ENCODE measurements at places on chromosomes 2 and 18.

DNA sequence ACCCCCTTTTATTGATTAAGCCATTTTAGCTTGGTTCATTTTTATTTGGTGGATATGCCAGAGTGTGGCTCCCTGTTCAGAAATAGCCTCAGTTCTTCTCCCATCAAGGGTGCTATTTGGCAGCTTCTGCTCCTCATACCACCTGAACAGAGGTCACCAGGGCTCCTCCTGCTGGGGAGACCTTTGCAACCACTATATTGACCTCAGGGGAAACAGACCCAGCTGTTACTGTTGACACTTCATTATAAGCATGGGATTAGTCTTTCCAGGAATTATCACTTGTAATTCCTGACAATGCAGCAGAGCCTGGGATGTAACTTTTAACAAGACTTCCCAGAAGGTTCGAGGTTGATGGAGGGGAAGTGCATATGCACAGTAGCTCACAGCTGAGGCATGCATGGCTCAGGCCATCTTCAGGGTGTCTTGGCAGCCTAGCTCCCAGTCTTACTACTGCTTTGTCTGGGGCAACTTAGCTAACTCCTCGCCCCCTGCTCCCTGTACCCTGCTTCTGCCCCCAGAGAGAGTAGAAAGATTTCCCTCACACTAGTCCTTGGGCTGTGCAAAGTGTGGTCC is 239.4 kb upstream of the SPRED2 start:
- no peak for DNase-seq

GRCh38 chr18:3761266-3761665 is 311.3 kb downstream of the TGIF1 start:
- DNase-seq, result no peak

GRCh38 chr2:235411905-235412485 is 81.8 kb upstream of the AGAP1 start:
- no peak for DNase-seq

GRCh38 chr18:50057009-50057408 is 137.9 kb downstream of the MYO5B start:
- DNase-seq, result no peak

- no peak for DNase-seq
These were observed 22.1 kb upstream of the CNOT11 start for GRCh38 chr2:101230541-101231001.

GRCh38 chr2:186573531-186573930 is 16.3 kb upstream of the ITGAV start:
- DNase-seq, result no peak

DNA sequence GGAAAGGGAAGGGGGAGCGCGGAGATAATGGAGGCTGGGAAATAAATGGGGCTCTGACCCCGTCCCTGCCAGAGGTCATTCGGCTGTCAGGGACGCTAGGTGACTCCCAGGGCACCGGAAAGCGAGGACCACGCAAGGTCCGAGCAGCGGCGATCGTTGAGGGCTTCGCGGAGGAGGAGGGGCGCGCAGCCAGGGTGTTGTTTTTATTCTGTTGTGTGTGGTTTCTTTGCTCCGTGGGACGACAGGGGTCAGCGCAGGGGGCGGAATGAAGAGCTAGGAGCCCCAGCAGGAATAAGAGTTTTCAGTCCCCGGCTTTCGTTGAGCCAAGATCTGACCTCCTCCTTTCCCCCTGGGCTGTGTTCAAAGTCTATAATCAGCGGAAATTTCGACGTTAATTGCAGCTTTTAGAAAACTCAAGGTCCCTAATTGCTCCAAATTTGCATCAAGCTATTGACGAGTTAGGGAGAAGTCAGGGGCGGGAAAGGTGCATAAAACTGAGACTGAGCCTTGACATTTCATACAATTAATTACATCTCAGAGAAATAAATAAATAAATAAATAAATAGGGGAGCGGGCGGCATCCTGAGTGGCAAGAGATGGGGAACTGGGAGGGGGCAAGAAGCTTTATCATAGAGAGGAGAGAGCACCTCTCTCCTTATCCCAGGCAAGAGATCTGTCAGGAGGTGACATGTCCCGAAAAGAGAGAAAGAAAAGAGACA is 2.2 kb downstream of the GAD1 start:
- no peak for DNase-seq

DNA sequence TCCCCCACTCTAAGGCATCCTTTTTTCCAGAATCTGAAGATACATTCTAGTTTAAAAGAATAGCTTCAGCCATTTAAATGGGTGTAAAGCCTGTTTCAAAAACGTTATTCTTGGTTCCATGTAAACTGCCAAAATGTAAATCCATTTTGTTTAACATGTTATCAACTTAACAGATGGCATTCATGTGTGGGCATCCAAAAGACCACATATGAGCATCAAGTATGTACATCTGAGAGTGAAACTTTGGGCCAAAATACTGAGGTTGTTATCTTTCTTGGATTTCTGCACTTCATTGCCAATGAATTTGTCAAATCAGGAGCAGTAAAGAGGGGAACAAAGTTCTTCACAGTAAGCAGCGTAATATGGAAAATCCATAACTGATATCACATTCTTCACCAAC is 395.4 kb downstream of the ZNF804A start:
- no peak for DNase-seq

DNA sequence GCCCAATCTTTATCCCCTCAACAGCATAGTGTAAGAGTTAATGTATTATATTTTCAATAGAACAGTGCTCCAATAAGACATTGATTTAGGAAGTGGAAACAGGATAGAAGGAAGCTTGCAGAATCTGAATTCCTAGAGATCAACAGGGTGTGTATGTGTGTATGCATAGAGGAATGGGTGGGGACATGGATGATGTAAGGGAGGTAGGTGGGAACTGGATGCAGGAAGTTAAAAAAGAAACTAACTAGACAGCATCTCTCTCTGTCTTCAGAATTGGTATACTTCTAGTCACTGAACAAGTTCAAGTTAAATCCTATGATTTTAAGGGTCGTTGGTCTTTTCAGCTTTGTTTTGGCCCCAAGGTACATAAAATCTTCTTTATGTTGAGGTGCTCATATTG is 196.6 kb downstream of the PMAIP1 start:
- DNase-seq, result no peak

DNA sequence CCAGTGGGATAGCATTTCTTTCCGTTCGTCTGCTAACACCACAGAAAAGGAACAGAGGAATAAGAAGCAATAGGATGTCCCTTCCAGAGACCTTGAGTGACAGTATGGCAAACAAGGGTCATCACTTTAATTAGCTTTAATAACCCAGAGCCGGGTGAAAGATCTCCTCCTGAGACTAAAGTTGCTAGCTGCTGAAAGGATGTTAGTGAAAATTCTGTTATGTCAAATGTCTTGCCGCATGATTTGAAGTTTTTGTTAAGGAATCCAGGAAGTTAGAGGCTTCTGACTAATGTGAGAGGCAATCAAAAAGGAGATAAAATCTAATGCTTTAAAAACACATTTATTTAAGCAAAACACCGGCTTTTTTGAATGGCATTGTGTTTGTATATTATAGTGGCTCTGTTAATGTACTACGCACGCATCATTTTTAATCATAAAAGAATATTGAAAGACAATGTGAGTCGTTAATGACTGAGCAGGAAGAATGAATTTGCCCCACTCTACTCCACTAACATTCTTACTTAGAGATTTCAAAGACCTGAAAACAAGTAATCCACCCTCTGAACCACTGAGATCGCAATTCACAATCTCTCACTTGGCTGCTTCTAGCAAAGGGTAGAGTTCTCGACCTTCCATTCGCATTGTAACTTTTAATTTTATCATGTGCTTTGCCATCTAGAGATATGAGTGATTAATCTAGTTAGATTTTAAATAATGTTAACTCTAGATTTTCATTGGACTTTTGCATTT is 536.6 kb downstream of the LRRTM4 start:
- no peak for DNase-seq

DNA sequence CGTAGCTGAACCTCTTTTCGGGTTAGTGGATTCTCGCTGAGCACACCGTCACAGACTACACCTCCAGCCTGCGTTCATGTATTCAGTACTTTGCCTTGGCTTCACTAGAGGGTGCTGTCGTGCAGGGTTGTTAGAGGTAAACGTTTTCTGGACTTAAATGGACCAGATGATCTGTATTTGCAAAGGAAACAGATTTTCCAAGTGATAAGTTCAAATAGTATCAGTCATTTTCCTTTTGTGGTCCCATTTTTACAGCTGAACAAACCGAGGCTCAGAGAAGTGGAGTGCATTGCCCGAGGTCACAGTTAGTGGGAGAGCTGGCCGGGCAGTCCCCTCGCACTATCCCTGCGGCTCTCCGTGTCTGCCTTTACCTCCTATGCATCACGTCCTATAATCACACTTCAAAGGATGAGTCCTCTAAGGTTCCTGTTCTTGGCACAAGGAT is 125.9 kb downstream of the MAP4K4 start:
- no peak for DNase-seq

- no peak for DNase-seq
These were observed 78.3 kb downstream of the KCMF1 start for GRCh38 chr2:85049236-85049635.

DNA sequence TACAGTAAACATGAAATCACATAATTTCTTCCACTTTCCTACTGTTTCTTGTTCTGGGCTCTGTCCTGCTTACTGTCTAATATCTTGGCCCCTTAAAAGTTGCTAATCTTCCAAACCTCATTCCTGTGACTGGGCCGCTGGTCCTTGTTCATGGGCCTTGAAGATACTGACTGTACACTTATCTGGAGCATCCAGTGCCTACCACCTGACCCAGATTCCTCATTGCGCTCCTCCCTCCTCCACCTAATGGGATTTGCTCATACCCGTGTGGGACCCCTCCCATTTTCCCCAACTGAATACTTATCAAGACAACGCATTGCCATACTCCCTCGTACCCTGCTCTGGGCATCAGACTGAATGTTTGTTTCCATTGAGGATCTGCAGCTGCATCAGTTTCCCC is 6.1 kb upstream of the IL37 start:
- no peak for DNase-seq

DNA sequence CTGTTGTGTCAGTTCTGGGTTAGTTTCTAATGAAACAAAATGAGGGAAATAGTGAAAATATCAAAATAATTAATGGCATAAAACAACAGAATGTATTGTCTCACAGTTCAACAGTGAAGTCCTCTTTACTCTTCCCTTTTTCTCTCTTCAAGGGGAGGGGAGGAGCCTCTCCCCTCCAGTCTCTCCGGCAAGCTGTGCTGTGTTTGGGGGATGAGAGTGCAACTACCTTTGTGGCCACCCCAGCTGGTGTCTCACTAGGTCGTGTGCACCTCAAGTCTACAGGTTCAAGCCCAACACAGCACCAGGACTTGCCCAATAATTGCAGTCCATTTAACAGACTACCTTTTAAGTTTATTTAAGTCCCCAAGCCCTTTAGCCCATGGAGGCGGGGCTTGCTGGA is 271.7 kb upstream of the DOK6 start:
- DNase-seq, result no peak

DNA sequence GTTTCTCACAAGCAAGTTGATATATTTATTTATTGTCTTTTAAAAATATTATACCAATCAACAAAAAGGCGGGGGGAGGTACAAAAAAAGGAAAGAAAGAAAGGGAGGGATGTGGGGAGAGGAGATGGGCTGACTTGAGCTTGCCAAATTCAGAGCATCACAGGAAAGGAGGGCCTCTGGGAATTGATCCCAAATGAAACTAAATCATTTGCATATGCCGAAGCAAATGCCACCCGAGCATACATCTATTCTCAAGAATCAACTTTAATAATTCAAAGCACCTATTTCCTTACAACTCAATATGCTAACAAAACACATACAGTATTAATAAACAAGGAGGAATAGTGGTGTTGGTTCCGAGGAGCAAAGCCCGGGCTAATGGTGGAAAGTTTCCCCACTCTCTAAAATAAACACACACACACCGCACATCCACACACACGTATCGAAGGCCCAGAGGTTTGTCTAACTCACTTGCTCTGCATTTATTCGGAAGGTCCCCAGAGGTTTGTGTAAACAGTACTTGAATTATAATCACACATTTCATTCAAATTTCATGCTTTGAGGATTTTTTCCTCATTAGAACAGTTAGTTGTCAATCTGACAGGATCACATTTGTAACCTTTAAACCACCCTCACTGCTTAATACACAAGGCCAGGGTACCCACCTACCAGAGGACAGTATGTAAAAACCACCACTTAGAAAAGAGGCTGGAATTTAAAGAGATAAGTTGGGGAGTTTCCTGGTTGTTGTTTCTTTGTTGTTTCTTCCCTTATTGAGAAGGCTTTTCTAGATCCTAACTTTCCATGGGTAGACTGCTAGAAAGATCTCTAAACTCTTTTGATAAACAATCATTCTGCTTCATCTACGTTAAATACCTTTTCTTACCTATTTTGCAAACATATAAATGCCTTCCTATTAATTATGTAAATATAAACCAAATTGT is 264.7 kb downstream of the TCF4 start:
- no peak for DNase-seq

DNA sequence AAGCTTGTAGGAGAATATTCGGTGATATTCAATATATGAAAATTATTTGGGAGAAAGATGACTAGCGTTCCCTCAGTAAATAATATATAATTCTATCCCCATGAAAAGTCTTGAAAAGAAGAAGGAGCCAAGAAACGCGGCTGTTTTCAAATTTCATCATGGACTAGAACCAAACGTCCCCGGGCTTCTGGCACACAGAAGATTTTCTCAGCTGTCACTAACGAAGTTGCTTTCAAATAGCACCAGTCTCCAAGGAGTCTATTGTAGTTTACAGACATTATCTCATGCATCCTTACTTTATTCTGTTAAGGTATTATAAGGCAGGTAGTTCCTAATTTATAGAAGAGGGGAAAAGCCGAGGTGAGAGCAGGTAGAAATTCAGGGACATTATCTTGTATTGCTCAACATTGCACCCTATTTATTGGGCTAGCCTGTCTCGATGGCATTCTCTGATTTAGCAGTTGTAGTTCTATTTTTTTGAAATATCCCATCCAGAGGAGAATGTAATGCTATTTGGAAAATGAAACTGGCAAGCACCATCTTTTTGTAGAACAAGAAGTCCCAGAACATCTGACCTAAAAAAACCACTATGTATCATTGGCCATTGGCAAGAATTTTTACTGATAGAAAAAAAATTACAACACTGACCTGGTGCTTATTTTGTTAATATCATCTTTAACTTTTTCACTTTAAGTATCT is 198.1 kb upstream of the RASGRP3 start:
- DNase-seq, result no peak

GRCh38 chr2:17226941-17227490 is 291.2 kb downstream of the RAD51AP2 start:
- no peak for DNase-seq

- DNase-seq, result no peak
These were observed 282.1 kb upstream of the FSIP2 start for GRCh38 chr2:185456517-185456916.

Measured in NCI-H345 (cell line).